ELR (cell line): ENCODE measurements at places on chromosomes 4 and X.

GRCh38 chr4:40645586-40645985 lies 15.9 kb upstream of the RBM47 start:
- DNase-seq = no peak

GRCh38 chr4:186037692-186038658 lies 31.0 kb upstream of the TLR3 start:
- peak; percentile 60 for DNase-seq

- peak; percentile 0 for DNase-seq
Observed at GRCh38 chrX:73525928-73526690, 36.9 kb upstream of the CHIC1 start.

DNA sequence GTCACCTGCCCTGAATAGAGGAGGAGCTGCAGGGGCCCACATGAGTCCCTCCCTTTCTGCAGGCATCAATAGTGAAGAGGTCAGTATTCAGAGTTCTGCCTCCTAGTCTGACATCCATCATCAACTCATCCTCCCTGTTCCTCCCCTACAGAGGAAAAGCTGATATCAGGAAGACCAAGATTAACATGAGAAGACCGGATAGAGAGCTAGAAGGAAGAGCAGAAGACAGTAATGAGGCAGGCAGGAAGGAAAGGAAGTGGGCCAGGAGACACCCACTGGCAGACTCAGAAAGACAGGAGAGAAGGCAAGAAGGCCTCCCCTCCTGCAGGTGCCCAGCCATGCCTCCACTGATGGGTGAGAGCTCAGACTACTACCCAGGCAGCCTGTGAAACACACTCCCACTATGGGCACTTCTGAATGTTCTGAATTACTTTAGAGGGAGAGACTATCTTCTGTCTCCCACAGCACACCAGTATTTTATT lies 74.6 kb downstream of the CC2D2A start:
- no peak for DNase-seq

DNA sequence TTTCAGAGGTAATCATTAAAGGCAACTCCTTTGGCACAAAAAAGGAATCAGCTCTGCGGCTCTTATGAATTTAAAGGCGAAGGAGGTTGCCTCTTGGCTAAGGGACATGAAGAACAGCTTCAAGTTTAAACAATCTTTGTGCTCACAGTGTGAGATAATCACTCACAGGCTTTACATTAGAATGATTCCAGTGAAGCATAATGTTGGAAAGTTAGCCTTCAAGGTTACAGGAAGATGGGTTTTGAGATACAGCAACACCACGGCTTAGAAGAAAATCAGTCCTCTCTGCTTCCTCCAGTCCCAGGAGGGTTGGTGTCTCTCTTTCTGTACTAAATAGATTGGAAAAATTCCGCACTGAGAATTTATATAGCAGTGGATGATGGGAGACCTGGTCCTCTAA lies 11.6 kb upstream of the SCD5 start:
- DNase-seq = no peak

DNA sequence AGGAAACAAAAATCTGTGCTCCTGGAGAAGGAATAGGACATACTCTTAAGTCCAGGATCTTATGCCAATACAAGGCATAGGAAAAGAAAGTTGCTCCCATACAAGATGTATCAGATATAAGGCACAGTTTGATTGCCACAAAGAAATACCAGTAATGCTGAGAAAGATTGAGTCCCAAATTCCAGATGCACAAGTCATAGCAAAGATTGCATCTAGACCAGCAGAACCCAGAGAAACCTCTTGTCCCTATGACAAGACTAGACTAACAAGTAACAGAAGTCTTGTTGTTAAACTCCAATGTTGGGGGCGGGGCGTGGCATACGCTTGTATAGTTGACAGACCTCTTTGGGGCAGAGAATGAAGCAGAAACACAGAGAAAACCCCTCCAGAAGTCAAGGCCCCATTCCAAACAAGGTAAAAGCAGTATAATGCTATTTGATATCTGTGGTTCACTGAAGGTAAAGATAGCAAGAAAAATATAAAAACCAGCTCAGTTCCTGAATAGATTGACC lies 671.5 kb upstream of the GRIA3 start:
- DNase-seq = peak; percentile 6

- no peak for DNase-seq
Observed at GRCh38 chrX:78011846-78012245, 42.4 kb upstream of the PGAM4 start.

GRCh38 chr4:173317004-173317403 lies 17.2 kb downstream of the HMGB2 start:
- DNase-seq = peak; percentile 32

DNA sequence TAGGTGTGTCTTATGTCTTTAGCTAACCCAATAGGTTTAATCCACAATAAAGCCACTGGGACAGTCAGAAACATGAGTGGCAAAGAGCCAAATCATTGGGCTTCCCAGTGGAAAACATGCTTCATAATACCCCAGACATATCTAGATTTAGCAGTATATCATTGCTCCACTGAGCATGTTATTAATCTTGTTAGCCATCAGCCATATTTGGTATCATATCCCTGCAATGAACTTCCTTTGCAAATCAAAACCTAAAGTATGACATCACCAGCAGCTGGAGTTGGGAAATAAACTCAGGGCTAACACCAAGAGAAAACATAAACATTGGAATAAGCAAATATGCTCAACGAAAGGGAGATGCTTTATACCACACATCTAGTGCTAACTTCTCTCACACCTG lies 280.8 kb upstream of the NOCT start:
- DNase-seq = peak; percentile 45

DNA sequence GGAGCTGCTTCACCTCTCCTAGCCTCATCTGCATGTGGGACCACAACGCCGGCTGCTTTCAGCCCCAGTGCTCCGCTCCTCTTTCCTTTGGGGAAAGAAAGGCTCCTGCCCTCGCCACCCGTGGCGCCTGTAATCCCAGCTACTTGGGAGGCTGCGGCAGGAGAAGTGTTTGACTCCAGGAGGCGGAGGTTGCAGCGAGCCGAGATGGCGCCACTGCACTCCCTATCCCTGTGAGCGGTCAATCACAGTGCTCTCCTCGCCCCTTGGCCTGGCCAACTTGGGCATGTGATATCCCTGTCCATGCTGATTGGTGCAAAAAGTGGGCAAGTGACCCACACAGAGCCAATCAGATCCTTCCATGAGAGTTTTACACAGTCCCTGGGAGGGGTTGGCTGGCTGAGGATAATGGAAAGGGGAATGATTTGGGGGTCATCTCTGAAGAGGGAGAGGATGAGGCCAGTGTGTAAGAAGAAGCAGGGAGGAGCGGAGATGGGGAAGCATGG lies 56.2 kb downstream of the WFS1 start:
- DNase-seq = no peak

DNA sequence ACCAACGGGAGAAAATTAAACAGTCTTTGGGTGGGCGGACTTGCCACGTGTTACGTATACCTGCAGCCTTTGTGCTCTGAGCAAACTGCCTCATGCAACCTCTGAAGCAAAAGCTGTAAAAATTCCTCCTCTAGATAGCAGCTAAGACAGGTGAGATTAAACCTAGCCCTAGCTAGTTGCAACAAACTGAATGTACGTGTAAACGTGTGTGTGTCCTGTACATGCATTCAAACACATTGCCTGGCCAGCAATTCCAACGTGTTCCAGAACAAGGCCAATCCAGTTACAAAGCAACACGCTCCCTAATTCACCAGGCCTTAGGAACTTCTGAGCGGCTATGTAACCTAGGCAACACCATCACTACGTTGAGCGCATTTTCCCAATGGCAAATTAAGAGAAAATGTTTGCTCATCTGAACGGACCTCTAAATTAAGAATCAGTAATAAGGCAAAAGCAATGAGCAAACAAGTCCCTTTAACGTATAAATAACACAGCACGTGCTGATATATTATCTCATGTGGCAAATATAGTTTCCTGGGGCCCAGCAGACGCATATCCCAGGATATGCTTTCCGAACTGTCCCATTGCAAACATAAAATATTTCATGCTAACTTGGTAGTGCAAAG lies 792 bp downstream of the PPID start:
- DNase-seq = peak; percentile 37

- no peak for DNase-seq
Observed at GRCh38 chr4:169362607-169363006, 91.9 kb upstream of the SH3RF1 start.

DNA sequence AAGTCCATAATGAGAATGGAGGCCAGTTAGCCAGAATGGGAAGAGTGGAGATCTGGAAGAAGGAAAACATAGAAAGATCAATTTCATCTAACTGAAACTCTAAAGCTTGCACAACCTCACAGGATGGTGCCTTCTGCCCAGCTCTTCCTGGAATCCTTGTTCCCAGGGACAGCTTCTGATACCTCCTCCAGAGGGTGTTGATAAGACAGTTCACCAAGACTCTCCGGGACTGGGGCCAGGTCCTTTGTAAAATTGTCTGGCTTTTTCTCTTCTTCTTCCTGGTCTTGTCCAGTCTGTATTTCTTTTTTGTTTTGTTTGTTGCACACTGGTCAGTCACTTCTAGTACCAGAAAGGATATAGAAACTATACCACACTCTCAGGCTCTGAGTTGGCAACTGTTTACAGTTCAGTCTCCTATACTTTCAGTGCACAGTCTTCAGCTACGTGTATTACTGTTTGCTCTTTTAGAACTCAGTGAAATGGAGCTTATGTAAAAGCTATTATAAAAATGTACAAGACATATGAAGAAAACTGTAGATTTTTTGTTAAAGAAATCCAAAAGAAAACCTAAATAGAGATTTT lies 142.8 kb upstream of the RPL34 start:
- no peak for DNase-seq

DNA sequence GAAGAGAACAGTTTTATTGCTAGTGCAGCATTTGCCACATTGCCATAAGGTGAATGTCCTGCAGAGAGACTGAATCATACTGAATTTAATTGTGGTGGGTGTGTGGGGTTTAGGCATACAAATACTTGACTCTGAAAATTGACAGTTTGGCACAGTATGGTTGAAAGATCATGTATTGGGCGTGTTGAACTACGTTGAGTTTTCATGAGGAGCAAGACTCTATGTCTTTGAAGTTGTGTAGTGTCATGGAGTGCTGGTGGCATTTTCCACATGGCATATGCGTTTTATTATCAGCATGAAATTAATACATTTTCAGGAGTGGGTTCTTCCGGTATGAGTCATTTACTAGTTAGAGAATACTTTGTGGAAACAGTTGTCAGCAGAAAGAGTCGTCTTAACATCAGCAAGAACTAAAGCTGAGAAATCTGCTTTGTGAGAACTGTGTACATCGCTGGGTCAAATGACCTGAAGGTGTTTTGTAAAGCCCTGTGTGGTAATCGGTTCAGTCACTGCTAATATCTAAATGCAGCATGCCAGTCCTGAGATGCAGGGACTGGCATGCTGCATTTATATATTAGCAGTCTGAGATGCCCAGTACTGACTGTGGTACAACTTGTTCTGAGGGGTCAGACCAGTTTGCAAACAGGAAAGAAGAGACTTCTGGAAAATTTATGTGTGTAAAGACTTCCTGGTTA lies 50.3 kb downstream of the ARHGAP10 start:
- DNase-seq = peak; percentile 58

DNA sequence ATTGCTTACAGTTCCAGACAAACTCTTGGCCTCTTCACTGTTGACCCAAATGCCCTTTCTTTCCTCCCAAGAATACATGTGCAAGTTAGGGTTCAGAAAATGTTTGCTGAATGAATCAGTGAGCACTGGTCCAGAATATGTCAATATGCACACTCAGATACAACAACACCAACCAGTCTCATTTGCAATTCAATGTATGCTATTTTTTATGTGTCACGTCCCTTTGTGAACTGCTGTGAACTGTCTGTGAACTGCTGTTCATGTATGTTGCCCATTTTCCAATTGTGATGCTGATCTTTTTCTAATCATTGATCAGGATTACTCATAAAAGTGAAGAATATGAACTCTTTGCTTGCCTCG lies 17.8 kb downstream of the GAB3 start:
- DNase-seq = peak; percentile 65

- DNase-seq = peak; percentile 69
Observed at GRCh38 chrX:10902001-10902400, 209.1 kb upstream of the HCCS start.

GRCh38 chr4:170306208-170306607 lies 216.5 kb upstream of the AADAT start:
- DNase-seq = no peak

GRCh38 chr4:183936574-183937345 lies 31.7 kb downstream of the STOX2 start:
- no peak for DNase-seq

- DNase-seq = peak; percentile 32
Observed at GRCh38 chr4:91963486-91963885, 340.3 kb upstream of the GRID2 start.

- no peak for DNase-seq
Observed at GRCh38 chrX:113558576-113558975, 717.9 kb upstream of the AMOT start.

DNA sequence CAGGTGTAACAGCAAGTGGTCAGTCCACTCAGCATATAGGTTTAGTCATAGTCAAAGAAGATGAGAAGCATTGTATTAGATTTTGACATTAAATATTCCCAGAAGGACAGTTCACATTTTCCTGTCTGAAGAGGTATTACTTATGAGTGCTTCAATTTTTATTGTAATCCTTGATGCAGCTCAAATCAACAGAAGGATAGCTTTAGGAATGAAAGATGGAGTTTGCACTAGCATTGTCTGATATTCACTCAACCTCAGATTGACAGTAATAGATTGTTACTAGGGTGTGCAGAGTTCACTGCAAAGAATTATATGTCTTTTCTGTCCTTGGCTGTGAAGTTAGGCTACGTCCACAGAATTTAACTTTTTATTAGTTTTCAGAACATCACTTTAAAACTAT lies 764.3 kb upstream of the AADAT start:
- no peak for DNase-seq

DNA sequence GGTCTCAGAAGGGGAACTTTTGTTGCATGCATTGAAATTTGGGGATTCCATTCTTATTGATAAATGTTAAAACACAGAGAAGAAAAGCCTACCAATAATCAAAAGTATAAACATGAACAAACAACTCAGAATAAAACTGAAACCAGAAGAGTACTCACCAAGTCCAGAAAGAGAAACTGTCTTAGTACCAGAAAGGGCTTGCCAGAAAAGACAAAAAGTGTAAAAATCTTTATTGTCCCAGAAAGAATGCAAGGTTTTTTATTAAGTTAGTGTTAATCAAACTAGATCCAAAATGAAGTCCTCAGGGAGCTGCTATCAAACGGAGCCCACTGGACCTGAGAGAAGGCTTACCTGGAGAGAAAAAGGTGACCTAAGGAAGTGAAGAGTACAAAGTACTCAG lies 897.5 kb downstream of the PCDH7 start:
- no peak for DNase-seq

- DNase-seq = peak; percentile 76
Observed at GRCh38 chr4:38030023-38030422, 69.8 kb downstream of the PTTG2 start.

GRCh38 chrX:56764975-56765791 lies 36.1 kb downstream of the NBDY start:
- no peak for DNase-seq

- no peak for DNase-seq
Observed at GRCh38 chr4:98473046-98473445, 185.4 kb downstream of the TSPAN5 start.

- DNase-seq = no peak
Observed at GRCh38 chr4:44494810-44495701, 46.4 kb upstream of the KCTD8 start.

- DNase-seq = no peak
Observed at GRCh38 chr4:179344861-179345260, 1902.6 kb upstream of the AGA start.
